Tracheal epithelial cell (primary cell): ENCODE measurements at places on chromosomes 4 and X. TPM values are rescaled to one million over a fixed set of nuclear protein-coding genes. Genes with fewer than 3 reads are reported as not detected.

The RTL5 gene
- 0.21 and 0.24 TPM in 2 replicates for total RNA-seq

The CTAG1B gene
- not detected in 2 replicates for total RNA-seq

The ZNF185 gene
- 74.7 and 178 TPM in 2 replicates for total RNA-seq

The JAKMIP1 gene
- total RNA-seq, result not detected in 2 replicates

The GPC3 gene
- total RNA-seq, result under 0.01 TPM in 2 replicates

The CAMK2D gene
- total RNA-seq, result 45.5 and 58.4 TPM in 2 replicates

The IBSP gene
- total RNA-seq, result not detected in 2 replicates

The TDO2 gene
- under 0.01 TPM in 1 of 2 replicates, not detected in the other for total RNA-seq

The PTPN13 gene
- total RNA-seq, result 64.1 and 72.9 TPM in 2 replicates

The FATE1 gene
- not detected in 2 replicates for total RNA-seq

The GAGE2A gene
- not detected in 2 replicates for total RNA-seq

The MAGEC3 gene
- not detected in 2 replicates for total RNA-seq

The AGA gene
- 41.7 and 50.1 TPM in 2 replicates for total RNA-seq

The EDA2R gene
- total RNA-seq, result 1.5 and 2.9 TPM in 2 replicates

The ATP6AP1 gene
- 69.6 and 81.0 TPM in 2 replicates for total RNA-seq

The CD38 gene
- total RNA-seq, result under 0.01 and 0.21 TPM in 2 replicates

The IL21 gene
- total RNA-seq, result not detected in 2 replicates

The CXorf49 gene
- 0.24 TPM in 1 of 2 replicates, not detected in the other for total RNA-seq

The HAUS7 gene
- 4.7 and 10.6 TPM in 2 replicates for total RNA-seq

The PLAC8 gene
- total RNA-seq, result 0.48 and 2.3 TPM in 2 replicates

The CFI gene
- total RNA-seq, result 1.1 and 2.9 TPM in 2 replicates

The SORCS2 gene
- under 0.01 and 0.48 TPM in 2 replicates for total RNA-seq

The ATP8A1 gene
- total RNA-seq, result 0.43 and 1.2 TPM in 2 replicates

The MAGEB10 gene
- total RNA-seq, result not detected in 2 replicates

The ENPP6 gene
- not detected in 2 replicates for total RNA-seq

The OTC gene
- not detected in 2 replicates for total RNA-seq

The DIPK2B gene
- under 0.01 TPM in 2 replicates for total RNA-seq

The WNK3 gene
- 1.3 and 1.4 TPM in 2 replicates for total RNA-seq

The TMPRSS11D gene
- 0.96 and 3.2 TPM in 2 replicates for total RNA-seq

The DGAT2L6 gene
- not detected in 2 replicates for total RNA-seq

The LNX1 gene
- 1.7 and 4.0 TPM in 2 replicates for total RNA-seq

The GC gene
- total RNA-seq, result not detected in 2 replicates

The RAB39B gene
- under 0.01 and 0.21 TPM in 2 replicates for total RNA-seq

The ZFP92 gene
- 0.43 and 0.72 TPM in 2 replicates for total RNA-seq

The TRIM61 gene
- under 0.01 and 0.64 TPM in 2 replicates for total RNA-seq

The BRS3 gene
- total RNA-seq, result not detected in 2 replicates

The PRDM8 gene
- 0.21 and 0.48 TPM in 2 replicates for total RNA-seq

The RASGEF1B gene
- 1.7 and 15.9 TPM in 2 replicates for total RNA-seq

The CNGA1 gene
- 1.9 and 4.0 TPM in 2 replicates for total RNA-seq

The MXD4 gene
- total RNA-seq, result 14.9 and 24.6 TPM in 2 replicates

The CYTL1 gene
- total RNA-seq, result 0.48 TPM in 1 of 2 replicates, not detected in the other

The NAA11 gene
- not detected in 2 replicates for total RNA-seq

The PRKG2 gene
- 1.2 and 5.5 TPM in 2 replicates for total RNA-seq

The DCAF4L1 gene
- 0.21 and 0.48 TPM in 2 replicates for total RNA-seq

The RIPPLY1 gene
- total RNA-seq, result not detected in 2 replicates

The MAGEB4 gene
- total RNA-seq, result not detected in 2 replicates
